Stimulated activated CD8-positive, alpha-beta memory T cell treated with anti-CD3 and anti-CD28 coated beads, Interleukin-4, amount 100 ng/mL, for 1 hour (primary cell): ENCODE measurements at places on chromosomes 12 and 14.

GRCh38 chr14:75793806-75794205, 132.8 kb downstream of the TTLL5 start:
- DNase-seq, result no peak

GRCh38 chr14:67938071-67938470, 118.5 kb downstream of the RAD51B start:
- no peak for DNase-seq

DNA sequence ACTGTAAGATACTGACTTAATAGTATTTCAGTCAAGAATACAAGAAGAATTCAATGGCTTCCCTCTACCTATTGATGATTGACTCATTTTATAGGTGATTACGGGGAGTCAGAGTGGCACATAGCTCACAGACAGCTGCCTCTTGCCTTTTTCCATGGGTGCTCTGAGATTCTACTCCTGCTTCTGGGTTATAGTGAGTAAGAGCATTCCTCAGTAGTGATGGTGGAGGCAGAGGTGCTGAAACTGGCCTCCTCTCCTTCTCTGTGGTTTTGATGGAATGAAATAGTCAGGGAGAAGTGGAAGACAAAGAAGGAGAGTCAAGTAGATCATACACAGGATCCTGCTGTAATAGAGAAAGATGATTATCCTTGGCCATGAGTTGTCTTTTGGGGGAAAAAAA, 438.2 kb upstream of the FAR2 start:
- no peak for DNase-seq

GRCh38 chr12:68206446-68206845, 19.2 kb downstream of the IL26 start:
- DNase-seq, result no peak

- no peak for DNase-seq
Observed at GRCh38 chr12:109777544-109777943, 55.7 kb downstream of the TRPV4 start.

DNA sequence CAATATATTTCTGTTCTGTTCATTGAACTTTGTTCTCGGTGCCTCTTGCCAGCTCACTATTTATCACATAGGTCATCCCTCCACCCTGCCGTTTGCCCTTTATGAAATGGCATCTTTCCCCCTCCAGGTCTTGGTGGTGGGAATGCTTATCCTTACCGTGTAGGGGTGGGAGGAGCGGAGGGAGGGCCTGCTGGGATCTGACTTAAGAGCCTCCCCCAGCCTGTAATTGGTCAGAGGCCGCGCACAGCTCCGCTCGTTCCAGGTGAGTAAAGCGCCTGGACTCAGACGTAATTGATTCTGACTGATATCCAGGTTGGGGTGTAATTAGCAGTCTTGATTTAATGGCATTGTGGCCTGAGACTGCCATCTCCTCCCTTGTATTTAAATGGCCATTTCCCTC, 185.3 kb downstream of the TSPAN9 start:
- DNase-seq, result no peak

- no peak for DNase-seq
Observed at GRCh38 chr14:28755198-28755815, 11.3 kb upstream of the FOXG1 start.

DNA sequence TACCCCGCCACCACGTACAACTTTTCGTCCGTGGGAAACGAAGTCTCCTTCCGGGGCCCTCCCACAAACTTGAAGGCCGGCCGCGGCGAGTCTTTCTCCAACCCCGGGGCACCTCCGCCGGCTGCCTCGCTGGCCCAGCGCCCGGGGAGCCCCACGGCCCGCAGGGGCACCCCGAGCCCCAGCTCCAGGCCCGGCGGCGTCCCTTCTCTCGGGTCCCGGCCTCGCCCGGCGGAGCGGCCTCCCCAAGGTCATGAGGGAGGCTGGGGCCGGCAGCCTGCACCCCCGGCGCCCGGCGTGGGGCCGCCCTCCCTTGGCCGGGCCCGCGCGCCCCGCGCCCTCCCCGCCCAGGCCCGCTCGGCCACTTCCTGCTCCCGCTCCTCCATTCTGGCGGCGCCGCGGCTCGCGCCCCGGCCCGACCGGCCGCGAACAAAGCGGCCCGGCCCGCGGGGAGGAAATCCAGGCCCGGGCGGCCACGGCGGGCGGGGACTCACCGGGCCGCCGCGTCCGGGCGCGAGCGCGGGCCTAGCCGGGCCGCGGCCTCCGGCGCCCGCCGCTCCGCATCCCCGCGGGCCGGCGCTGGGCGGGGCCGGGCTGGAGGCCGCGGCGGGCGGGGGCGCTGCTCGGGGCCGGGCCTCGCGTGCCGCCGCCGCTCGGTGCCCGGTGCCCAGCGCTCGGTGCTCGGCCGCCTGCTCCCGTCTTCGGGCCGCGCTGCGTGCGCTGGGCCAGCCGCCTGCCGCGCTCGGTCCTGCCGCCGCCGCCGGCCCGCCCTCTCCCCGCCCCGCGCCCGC, at the start of gene AKT1:
TSS of gene AKT1 (minus strand) at position 756 of the 788 bp plus-strand sequence. CDS start 3,105 bp downstream, outside the sequence.
- DNase-seq, result no peak

DNA sequence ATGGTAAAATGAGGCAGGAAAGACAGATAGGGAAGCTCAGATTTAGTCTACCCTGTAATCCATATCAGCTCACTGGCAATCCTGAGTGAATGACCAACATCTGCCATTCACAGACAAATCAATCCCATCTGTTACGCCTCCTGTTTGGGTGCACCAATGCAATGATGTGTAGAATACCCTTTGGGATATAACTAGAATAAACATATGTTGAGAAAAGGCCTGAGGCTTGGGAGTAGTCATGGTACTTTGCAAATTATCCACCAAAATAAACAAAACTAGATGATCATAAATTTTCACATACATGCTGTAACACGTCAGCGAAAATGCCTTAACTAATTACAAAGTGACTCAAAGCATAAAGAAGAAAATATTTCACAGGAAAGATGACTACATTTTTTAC, 78.8 kb downstream of the KCNC2 start:
- no peak for DNase-seq

GRCh38 chr12:124347805-124348658, 53.1 kb downstream of the RFLNA start:
- DNase-seq, result no peak

- no peak for DNase-seq
Observed at GRCh38 chr14:48814562-48814961, 771.6 kb downstream of the RPS29 start.

DNA sequence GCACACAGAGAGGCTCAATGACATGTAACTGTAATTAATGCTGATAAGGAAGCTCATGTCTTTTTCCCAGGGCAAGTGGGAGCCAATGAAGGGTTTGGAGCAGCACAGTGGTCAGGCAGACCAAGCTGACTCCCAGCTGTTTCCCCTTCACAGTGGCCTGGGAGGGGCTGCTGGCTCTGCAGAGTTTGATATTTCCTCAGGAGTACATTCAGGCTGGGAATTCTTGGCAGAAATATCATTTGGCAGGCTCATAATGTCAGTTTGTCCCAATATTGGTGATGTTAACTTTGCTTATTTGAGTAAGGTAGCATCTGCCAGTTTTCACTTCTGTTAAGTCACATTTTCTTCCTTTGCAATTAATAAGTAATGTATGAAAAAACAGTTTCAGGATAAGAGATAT, 247.0 kb downstream of the EMP1 start:
- DNase-seq, result no peak

DNA sequence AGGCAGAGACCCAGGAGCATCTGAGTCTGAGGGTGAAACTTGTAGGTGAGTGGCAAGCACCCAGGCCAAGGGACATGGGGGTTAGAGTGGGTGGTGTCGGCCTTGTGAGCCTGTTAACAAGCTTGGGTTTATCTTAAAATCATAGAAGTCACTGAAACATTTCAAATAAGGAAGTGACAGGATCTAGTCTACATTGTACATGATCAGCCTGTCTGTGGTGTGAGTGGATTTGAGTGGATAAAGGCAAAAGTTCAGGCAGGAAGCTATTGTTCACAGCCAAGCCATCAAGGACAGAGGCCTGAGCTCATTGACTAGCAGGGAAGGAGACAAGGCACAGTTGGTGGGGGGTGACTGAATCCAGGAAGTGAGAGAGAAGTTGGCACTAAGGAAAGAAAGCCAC, 59.3 kb upstream of the FKBP4 start:
- DNase-seq, result no peak

DNA sequence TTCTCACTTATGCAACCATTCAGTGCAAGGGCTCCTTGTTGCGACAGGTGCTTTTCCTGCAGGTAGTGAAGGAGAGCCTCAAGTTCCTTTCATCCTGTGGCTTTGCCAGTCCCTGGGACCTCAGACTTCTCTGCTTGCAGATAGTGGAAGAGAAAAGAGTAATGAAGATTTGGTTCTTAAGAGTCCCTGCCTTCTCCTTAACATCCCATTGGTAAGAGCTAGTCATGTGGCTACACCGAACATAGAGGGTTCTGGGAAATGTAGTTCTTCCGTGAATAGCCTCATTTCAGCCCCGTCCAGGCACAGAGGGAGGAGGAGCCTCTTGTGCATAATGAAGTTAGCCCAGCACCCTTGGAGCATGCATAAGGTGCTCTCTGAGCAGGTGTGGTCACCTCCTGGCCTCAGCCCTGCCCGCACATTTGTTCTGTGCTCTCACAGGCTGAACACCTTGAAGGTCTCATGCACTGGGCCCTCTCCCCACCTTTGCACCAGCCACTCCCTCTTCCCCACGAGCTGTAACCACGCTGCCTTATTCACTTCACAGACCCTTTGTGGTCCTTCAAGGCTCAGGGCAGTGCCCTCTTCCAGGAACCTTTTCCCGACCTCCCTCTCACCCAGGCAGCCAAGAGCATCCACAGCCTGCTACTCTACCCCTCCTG, 134.0 kb downstream of the BCL11B start:
- DNase-seq, result no peak

DNA sequence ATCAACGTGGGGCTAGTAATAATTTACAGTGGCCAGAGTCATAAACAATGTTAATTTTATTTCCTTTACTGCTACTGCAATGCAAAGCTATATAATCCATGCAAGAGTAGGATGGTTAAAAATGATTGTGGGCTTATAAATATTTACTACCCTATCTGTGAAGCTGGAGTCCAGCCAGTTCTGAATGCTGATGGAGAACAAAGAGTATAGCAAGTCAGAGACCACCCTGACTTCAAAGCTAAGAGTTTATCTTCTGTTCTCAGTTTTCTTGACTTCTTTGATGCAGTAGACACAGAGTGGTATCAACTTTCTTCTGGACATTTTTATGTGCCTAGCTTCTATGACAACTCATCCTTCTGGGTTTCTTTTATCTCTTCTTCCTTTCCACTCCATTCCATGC, 34.0 kb upstream of the OVCH1 start:
- DNase-seq, result no peak

- DNase-seq, result no peak
Observed at GRCh38 chr14:31749275-31749674, 188.1 kb downstream of the NUBPL start.

- no peak for DNase-seq
Observed at GRCh38 chr14:77037215-77037937, 8.9 kb upstream of the IRF2BPL start.

- DNase-seq, result no peak
Observed at GRCh38 chr14:95516554-95517181, at the start of gene SYNE3. Gene SYNE3 (minus strand): TSS chr14:95516650. CDS start chr14:95475821, 40,829 bp downstream.

GRCh38 chr14:85276979-85277228, 253.0 kb upstream of the FLRT2 start:
- DNase-seq, result no peak

GRCh38 chr12:123064366-123064765, 83.9 kb downstream of the ARL6IP4 start:
- DNase-seq, result no peak

- no peak for DNase-seq
Observed at GRCh38 chr12:115761784-115762183, 515.7 kb downstream of the MED13L start.

DNA sequence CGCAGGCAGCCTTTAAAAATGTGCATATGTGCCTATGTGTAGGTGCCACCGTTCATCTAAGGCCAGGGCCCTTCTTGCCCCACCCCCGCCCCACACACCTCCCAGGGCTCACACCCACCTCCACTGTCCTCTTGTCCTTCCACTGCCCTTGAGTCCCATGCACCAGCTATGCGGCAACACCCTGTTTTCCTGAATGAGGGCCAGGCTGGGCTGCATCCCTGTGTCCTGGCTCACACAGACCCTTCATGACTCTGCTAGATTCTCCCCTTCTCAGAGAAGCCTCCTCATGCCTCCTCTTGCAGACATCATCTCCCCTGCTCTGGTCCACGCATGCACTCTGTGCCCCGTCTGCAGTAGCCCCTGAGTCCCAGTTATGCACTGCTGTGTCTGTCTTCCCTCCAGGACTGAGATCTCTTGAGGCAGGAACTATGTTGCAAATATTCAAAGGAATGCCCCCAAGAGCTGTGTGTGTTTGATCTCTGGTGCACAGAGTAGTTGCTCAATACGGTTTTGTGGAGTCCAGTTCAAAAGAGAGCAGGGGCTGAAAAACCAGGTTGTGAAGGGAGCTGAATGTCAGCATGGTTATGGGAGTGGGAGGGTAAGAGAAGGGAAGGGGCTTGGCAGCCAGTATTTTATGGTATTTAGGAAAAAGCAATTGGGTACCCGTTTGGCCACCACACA, 47.3 kb upstream of the ESRRB start:
- no peak for DNase-seq

DNA sequence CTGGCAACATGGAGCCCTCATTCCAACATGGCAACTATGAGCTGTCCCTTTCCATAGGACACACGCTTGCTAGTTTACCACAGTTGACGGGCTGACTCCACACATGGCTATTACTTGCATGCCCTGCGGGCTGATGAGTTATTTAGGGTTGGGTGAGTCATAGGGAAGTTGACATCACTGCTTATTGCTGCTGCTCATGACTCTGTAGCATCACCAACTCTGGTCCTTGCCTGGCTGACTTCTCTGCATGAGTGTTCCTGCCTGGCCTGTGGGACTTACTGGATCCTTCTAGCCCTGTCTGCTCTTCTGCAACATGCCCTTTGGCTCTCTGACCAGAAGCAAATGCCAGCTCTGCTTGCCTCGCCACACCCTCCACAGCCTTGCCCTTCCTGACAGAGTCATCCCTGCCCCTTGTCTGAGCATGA, 199.5 kb downstream of the ANO6 start:
- DNase-seq, result no peak

- no peak for DNase-seq
Observed at GRCh38 chr14:54364555-54365415, 32.0 kb upstream of the CDKN3 start.

DNA sequence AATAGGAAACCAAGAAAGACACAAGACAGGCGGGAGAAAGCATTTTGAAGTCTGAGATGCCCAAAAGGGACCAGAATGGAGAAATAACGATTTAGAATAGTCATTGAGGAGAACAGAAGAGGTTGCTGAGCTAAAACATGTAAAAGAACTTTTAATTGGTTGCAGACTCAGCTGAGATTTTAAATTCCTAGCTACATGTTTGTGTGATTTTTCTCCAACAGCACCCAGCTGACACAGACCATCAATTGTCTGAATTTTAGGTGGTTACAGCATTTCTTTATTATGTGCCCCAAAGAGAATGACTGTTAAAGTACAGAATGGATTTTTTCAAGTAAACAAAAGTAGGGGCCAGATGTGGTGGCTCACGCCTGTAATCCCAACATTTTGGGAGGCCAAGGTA, 50.3 kb downstream of the BAZ1A start:
- DNase-seq, result no peak

- DNase-seq, result no peak
Observed at GRCh38 chr14:30708157-30708556, 86.0 kb downstream of the SCFD1 start.

- no peak for DNase-seq
Observed at GRCh38 chr12:10130042-10130441, at the start of gene CLEC7A. Gene CLEC7A (minus strand): TSS chr12:10130199. CDS start chr12:10130082, 117 bp downstream.
